ENCODE measurements at places on chromosomes 12 and 14.

DNA sequence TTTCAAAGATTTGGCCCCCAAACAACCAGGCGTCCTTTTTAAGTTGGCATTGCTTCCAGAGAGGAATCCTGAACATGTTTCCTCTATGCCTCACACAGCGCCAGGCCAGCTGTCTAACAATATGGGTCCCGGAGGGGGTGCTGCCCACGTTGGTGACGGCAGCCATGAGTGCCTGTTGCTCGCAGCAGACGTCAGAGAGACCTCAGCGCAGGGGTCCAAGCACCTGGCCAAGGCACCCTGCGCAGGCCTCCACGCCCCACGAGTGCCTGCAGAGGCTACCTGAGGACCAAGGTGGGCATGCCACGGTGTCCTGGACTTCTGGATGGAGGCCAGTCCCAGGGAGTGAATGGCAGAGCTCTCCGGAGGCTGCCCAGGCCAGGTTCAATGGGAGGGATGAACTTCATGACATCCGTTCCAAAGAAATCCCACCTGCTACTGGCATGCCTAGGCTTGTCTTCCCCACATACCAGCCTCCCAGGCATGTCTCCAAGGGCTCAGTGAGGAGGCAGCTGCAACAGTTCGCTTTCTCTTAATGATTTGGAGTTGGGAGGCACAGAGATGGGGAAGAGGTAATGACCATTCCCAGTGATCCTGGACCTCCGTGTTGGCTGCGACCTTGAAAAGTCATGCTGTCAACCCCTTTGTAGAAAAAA, 11.6 kb upstream of the FOXN3 start:
- no peak for DNase-seq

DNA sequence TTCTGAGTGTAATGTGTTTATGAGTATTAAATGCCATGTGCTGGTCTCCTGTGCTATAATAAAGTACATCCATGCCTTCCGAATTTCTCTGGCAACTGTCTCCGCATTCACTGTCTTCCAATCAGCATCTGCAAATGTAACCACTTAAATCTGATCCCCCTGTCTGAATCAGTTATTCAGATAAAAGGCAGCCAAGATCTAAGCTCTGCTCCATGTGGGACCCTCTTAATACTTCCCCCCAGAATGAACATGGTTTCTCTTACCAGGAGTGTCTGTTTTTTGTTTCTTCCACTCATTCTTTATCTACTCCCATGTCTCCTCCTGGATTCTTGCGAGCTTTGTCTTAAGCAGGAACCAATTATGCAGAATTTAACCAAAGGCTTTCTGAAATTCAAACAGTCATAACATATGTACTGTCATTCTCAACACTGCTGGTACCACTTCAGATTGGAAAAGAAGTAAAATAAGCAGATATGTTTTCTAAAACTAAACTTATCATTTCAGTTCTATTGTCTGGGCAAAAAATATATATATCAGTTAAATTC, 996.7 kb upstream of the FLRT2 start:
- no peak for DNase-seq

DNA sequence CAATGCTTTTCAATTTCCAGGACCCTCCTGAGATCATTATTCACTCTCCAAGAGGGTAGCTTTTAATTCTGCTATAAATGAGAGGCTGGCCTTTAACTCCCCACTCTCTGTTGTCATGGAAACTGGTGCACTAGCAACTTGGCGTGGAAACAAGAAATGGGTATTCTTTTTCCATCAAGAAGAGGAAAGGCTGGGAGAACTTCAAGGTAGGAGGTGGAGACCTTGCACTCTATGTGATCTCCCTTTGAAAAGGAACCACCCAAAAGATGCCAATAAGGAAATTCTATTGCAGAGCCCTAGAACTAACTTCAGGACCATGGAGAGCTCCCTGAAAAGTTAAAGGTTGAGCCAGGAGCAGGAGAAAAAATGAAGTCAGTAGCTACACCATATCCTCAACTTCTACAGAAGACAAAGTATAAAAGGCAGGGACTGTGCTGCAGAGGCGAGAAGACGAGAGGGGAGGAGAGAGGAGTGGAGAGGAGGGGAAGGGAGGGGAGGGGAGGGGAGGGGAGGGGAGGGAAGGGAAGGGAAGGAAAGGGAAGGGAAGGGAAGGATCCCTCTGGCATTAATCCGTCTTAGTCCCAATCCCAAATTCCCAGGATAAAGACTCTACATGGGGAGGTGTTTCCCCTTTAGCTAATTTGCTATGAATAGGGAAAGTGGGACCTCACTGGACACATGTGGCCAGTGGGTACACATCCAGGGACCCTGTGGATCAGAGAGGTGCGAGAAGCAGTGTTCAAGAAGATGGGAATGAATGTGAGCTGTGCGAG, 46.7 kb upstream of the FICD start:
- no peak for DNase-seq

GRCh38 chr12:55002355-55002754, 17.4 kb upstream of the NEUROD4 start:
- DNase-seq: no peak

DNA sequence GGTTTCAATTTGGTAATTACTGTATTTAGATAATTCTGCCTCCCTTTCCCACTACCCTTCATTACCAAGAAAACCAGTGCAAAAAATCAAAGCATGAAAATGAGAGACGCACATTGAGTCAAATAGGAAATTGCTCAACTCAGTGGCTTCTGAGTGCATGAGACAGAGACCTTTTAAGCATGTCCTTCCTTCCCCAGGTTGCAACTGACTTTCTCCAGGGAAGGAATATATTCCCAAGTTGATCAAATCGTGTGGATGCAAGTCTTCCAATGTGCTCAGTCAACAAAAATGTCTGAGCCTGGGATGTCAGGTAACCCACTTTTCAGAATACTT, 12.9 kb downstream of the BMP4 start:
- DNase-seq: no peak

DNA sequence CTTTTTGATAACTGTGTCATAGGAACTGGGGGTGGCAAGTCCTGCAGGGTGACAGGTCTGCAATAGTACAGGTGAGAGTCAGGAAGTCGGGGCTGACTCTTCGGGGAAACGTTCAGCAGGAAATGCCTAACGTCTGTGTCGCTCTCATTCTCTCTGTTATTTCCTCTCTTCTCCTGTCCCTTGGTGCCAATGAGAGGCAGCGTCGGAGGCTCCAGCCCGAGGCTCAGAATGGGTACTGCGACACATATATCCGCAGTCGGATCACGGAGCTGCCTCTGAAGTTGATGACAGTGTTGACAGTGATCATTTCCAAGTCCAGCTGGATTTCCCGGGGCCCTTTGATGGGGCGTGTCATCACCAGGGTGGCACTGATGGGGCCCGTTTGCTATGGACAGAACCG, 2.7 kb upstream of the TC2N start:
- DNase-seq: peak; percentile 81

GRCh38 chr12:18402872-18403611, 141.7 kb downstream of the PIK3C2G start:
- DNase-seq: no peak

DNA sequence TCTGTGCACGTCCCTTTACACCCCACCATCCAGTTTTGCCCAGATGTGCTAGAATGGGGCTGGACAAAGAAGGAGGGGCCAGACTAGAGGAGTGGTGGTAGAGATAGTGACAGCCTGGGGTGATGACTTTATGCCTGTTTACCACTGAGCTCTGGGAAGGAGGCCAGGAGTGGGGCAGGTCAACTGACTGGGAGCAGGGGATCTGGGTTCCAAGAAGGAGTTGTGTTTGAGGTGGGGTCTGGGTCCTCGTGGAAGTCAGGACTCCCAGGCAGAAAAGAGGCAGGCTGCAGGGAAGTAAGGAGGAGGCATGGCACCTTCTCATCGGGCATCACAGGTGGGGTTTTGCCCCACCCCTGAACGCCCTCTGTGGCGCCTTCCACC, 315 bp downstream of the LTB4R2 start:
- no peak for DNase-seq

DNA sequence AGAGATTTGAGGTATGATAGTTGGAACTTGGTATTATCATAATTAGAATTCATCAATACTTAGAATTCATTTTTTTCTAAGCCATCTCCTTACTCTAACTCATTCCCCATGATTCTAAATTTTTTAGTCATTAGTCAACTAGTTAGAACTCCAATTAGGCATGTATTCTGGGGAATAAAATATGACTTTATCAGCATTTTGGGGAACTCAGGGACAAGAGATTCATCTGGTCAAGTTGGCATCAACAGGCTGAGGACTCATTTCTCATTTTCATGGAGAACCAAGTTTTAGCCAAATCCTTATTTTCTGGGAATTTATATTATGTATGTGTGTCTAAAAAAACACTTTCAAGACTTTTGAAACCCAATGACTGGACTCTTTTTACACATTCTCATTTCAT, 29.2 kb downstream of the DIP2B start:
- no peak for DNase-seq

DNA sequence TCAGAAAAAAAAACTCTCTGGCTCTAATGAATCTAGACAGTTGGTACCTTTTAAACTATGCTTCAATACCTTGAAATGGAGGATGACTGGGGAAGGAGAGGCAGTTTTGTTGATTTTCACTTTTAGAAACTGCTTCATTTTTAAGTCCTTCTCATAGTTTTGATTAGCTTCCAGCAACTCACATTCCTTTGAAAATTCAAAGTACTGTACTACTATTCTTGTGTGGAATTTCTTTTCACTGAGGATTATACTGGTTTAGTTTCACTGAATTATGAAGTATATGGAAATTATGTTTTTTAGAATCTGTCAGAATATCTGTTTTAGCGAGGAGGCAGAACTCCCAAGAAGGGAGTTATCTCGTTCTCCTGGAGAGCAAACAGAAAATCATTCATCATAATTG, 116.3 kb downstream of the TGFB3 start:
- DNase-seq: no peak

DNA sequence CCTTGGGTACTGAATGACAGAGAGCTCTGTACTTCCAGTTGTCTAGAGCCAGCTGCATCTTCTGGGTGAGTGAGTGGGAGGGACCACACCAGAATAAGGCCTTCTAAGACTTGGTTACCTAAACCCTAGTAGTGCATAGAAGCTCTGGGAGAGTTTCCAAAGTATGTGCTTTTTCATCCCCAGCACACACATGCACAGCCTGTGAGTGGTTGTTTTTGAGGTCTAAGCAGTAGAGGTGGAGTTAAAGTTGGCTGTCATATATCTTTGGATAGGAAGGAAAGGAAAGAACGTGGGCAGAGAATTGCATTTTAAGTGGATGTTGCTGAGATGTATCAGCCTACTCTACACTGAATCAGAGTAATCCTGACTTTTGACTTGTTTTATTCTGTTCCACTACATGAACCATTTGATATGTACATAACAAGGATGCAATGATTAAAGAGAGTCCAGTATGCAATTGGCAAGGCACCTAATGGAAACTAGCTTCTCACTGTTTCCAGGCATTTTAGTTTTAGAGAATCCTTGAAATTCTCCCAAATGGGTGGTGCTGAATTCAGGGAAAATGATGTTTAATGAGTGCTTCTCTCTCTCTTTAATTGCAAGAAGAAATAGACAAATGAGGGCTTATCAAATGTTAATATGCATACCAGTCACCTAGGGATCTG, 51.8 kb upstream of the PRICKLE1 start:
- DNase-seq: no peak

DNA sequence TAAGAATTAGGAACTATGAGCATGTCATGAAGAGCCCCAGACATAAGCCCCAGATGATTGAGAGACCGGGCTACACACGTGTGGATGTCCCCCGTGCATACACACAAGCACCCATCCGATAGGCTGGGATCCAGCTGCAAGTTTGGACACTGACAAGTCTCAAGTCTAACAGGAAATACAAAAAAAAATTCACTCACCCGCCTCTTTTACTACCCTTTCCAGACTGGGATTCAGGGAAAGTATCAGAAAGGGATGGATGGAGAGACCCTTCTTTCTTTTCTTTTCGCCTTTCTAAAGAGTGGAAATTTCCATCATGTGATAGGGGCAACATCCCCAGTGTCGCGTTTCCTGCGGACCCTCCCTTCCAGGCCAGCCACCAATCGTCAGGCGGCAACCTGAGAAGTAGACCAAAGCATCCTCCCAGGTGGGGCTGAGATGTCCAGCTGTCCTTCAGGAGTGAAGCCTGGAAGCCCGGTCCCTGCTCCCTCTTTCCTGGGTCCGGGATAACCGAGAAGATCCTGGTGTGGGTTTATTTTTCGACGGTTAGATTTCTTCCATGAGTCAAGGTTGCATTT, 6.4 kb upstream of the SLC38A4 start:
- no peak for DNase-seq

GRCh38 chr14:50892255-50892654, 20.4 kb downstream of the ABHD12B start:
- no peak for DNase-seq

GRCh38 chr12:54349679-54350078, 14.6 kb downstream of the GPR84 start:
- DNase-seq: no peak

GRCh38 chr12:70920251-70920851, at the start of gene PTPRR:
Gene PTPRR (minus strand): TSS chr12:70920738. CDS start chr12:70920390, 348 bp downstream.
- no peak for DNase-seq

- DNase-seq: no peak
Observed at GRCh38 chr14:31971612-31972011, 105.5 kb upstream of the ARHGAP5 start.
